ENCODE measurements at places on chromosomes 5 and 9.

DNA sequence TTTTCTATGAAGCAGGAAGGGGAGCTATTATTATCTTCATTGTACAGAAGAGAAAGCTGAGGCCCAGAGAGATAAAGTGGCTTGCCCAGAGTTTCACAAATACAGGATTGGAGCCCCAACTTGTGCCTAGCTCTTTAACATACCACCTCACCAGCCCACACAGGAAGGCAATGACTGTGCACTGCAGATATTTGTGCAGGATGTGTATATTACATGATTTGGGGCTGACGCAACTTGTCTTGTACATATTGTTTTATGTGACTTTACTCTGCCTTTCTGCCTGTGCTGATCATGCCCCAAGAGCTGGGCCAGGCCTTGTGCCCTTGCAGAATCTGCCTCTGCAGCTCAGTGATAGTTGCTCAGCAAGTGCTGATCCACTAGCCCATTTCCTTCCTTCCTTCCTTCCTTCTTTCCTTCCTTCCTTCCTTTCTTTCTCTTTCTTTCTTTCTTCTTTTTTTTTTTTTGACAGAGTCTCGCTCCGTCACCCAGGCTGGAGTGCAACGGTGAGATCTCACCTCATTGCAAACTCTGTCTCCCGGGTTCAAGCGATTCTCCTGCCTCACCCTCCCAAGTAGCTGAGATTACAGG lies 106.6 kb upstream of the TBCA start:
- no peak for DNase-seq

- no peak for DNase-seq
These were observed 80.5 kb upstream of the PPP1R26 start for GRCh38 chr9:135399000-135399649.

DNA sequence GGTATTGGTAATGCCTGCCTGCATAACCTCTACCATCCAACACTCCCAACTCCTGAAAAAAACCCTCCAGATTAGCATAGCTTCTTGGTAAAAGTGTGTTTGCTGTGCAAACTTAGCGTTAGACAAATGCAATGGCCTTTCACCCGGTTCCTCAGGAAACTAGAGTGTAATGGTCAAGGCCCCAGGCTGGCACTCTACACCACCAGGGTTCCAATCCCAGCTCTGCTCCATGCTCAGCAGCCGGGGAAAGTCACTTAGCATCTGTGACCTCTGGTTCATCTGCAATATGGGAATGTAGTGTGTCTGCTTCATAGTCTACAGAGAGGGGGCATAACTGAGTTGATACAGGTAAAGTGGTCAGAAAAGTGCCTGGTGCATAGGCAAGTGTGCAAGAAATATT lies 9.0 kb downstream of the FBP1 start:
- DNase-seq, result no peak

DNA sequence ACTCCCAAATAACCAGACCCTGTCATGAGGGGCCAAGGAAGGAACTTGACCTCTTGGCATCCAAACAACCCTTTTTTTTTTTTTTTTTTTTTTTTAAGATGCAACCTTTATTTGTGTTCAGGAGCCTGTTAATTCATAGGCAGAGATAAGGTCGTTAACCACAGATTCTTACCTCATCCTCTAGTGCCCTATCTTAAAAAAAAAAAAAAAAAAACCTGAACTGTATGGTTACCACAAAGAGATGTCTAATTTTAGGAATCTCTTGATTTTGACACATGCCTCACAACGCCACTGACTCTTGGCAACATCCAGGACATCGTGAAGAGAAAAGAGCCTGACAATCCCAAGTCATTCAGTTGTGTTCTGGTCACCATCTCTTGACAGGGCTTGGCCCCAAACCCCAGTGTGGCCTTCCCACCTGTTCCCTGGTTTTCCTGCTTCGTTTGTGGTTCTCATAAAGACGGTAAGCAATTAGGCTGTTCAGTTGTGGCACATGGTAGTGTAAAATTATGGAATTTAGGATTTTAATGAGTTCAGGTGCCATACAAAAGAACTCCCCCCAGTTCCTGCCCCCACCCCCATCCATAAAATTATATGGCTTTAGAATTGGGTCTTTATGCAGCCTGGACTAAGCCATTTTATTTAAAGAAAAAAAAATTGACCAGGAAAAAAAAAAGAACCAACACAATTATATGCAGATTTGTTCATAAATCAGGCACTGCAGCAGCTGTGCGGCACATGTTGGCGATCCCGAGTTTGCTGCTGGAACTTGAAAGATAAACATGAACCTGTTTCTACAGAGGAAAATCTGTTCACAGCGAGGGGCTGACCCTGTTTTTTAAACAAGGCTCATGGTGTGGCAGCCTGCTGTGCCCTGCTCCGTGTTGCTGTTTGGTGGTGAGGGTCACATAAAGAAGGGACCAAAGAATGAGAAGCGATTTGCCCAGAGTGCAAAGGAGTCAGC lies 267.8 kb upstream of the CLINT1 start:
- DNase-seq, result no peak

DNA sequence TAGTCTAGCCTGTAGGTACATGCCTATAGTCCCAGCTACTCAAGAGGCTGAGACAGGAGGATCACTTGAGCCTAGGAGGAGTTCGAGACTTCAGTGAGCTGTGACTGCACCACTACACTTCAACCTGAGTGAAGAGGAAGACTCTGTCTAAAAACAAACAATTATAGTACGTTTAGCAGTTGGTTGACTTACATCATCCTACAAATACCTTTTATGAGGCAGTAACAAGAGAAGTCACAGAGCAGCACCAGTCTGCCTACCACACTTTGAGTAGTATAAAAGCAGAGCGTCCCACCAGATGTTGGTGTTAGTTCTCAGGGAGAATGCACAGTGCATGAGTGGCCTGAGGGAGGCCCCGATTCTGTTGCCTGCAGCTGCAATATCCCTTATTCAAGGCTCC lies 16.1 kb downstream of the ZFR start:
- no peak for DNase-seq

DNA sequence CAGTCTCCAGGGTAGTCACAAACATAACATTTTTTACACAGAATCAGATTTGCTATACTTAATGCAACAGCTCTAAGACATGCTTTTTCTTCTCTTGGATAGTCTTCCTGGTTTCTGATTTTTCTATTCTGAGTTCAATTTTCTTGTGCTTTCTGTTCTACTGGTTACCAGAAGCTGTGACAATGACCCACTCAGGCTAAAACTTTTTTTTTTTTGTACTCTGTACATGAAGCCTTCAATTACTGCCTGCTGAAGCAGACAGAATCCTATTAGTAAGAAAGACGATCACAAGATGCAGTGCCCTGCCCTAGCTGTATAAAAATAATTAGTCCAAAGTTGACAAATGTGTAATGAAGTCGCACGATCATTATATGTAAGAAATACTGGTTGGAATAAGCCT lies 231.1 kb upstream of the TBCA start:
- no peak for DNase-seq

DNA sequence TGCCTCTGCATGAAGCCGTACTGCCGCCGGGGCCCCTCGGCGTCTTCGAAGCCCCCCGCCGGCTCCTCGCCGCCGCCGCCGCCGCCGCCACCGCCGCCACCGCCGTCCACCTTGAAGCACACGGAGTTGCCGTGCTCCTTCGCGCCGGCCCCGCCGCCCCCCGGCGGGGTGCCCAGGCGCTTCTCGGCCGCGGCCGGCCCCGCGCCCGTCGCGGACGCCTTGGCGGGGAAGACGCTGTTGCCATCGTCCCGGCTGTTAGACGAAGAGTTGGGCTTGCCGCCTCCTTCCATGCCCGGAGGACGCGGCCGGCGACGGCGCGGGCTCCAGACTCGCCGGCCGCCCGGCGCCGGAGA lies 400 bp downstream of the HCN1 start:
- DNase-seq, result no peak

DNA sequence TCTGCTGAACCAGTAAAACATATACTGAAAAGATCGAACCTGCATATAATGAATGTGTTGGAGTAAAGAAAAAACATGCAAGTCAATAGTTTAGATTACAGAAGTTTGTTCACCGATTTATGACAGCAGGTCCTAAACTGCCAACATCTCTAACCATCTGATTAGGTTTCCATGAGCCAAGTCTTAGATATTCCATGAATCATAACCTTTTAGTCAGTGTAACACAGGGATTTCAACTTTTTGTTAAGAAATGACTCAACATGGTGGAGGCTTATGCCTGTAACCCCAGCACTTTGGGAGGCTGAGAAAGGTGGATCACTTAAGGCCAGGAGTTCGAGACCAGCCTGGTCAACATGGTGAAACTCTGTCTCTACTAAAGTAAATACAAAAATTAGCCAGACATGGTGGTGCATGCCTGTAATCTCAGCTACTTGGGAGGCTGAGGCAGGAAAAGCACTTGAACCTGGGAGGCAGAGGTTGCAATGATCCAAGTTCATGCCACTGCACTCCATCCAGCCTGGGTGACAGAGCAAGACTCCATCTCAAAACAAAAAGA lies 38.7 kb downstream of the APC start:
- DNase-seq, result peak; percentile 59

- no peak for DNase-seq
These were observed 340.3 kb downstream of the KCTD16 start for GRCh38 chr5:144510845-144511579.

DNA sequence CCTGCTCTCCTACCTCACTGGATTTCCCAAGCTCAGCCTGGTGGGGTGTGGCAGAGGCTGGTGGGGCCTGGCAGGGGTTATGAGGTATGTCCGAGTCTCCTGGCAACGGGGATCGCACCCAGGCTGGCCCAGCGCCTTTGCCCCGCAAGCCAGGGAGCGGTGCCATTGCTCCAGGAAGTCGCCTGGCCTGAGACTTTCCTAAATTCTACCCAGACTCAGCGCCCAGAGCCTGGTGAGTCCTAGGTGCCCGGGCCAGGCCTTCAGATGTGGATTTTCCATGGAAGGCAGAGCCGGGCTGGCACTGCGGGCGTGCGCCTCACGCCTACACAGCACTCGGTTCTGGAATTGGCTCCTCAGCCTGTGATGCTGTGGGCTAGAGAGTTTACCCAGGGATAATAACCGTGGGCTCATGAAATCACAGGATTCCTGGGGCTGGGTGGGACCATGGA lies 155.4 kb upstream of the COL5A1 start:
- DNase-seq, result no peak

DNA sequence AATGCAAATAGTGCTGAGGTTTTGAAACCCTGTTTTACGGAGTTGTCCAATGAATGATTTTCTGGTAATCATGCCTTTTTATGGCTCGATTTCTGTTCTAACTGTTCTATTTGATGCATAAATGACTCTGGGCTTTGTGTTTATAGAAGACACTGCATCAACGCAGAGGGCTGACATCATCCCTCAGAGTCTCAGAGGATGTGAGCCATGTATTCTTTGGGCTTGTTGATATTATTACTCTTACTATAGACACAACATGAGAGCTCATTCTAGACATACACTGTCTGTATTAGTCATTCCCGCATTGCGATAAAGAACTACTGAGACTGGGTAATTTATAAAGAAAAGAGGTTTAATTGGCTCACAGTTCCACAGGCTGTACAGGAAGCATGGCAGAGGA lies 31.6 kb downstream of the CDH6 start:
- peak; percentile 51 for DNase-seq

DNA sequence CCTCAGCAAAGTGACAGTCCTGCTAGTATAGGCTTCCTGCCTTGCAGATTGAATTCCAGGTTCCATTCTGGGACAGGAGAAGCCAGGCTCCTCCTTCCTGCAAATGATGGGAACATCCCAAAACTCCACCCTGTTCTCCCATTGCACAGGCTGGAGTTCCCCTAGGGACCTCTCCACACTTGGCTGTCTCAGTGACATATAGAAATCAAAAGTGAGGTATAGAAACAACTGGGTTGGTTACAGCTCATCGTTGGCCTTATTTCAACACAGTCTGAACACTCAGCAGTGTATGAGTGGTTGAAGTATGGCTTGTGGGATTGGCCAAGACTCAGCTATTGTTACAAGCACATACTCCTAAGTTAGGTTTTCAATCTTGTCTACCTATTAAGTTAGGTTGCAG lies 157.8 kb upstream of the FTMT start:
- DNase-seq, result no peak

- DNase-seq, result peak; percentile 47
These were observed 33.8 kb upstream of the ANXA2R start for GRCh38 chr5:43073597-43074546.

DNA sequence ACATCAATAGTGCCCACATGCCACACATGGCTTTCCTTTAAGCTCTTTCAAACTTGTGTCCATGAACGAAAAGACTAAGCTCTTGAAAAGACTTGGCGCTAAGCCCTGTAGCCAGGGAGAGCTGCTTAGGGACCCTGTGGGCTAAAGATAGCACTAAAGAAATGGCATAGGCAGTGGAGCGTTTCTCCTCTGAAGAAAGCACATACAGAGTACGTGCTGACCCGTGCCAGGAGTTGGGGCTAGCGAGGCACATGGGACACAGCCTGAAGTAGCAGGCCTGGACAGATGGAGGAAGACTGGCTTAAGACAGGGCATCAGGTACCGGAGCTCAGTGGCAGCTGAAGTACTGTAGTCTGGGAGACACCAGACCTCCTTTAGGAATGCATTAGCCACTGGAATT lies 39.7 kb downstream of the ADGRV1 start:
- no peak for DNase-seq

DNA sequence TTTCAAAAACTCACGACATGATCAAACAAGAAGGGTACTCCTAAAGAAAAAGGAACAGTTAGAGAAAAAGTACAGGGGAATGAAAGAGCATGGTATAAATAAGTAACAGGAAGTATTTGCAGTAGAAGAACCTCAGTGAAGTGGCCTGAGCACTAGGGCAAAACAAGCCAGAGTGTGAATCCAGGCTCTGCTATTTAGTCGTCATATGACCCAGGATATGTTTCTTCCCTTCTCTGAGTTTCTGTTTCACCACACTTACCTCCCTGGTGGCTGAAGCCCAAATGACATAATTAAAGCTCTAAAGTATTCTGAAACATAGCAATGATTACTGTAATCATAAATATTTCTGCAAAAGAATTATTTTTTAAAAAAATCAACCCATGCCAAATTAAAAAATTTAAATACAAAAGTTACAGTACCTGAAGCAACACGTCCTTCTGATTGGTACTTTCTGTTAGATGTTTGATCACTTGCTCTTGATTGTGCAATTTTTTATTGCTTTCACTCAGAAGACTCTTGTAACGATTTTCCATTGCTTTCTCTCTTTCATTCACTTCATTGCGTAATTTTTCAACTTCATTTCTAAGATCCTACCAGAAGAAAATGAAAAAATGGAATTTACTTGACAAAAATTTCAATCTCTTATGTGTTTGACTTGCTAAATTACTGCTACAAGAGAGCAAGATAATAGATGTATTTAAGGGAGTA lies 88.9 kb downstream of the CDK5RAP2 start:
- peak; percentile 9 for DNase-seq

DNA sequence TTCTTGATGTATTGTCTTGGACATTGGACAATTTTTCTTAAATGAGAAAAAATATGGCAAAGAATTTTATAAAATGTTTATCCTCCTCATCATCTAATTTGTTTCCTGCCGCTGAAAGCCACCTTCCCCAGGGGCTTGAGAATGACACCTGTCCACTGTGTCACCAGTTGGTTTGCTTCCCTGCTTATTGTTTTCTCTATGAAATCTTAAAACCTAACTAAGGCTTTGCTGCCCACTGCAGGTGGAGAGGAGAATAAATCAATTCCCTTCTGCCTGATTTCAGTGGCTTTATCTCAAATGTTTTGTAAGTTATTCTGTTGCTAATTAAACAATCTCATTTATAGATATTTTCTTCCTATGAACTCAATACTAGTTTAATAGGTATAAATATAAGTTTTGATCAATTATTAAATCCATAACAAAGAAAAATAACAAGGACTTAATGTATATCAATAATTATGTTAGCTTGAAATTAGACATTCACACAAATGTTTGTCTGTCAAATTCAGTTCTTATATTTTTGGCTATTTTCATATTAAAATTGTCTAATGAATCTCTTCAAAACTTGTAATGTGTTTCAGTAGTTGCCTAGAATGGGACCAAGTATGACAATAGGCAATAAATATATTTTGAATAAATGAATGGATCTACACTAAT lies 822.5 kb downstream of the PTPRD start:
- DNase-seq, result peak; percentile 66

- peak; percentile 87 for DNase-seq
These were observed 4.8 kb downstream of the ALDH1A1 start for GRCh38 chr9:72947984-72948465.
